ENCODE measurements at places on chromosomes 2 and 18. TPM values are rescaled to one million over a fixed set of nuclear protein-coding genes. Genes with fewer than 3 reads are reported as not detected.
A peak's percentile ranks its signal among the peaks of the same experiment; 100 is the strongest.

- DNase-seq = no peak
- no peaks in the 10 kb centered on the region for H3K27me3 ChIP-seq
- no peak overlapping the region for H3K4me3 ChIP-seq
- no peaks in the 10 kb centered on the region for H3K36me3 ChIP-seq
- H3K27ac ChIP-seq = no peak overlapping the region
These were observed 18.6 kb upstream of the KLHL30 start for GRCh38 chr2:238119756-238120462.

DNA sequence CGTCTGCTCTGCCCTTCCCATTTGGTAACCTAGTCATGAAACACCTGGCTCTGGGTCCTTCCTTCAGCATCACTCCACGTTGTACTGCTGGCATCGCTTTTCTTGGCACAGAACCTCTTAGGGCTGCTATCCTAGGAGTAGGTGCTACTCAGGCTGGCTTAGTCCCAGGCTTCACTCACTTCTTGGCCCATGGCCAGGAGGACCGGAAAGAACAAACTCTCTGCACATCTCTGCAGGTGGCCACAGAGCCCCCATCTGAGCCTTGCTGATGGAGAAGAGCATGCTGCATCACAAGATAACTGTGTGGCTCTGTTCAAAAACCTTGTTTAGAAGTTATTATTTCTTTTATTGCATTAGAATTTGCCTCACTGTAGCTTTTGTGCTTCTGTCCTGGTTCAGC, 447.2 kb upstream of the TNP1 start:
- no peak overlapping the region for H3K4me3 ChIP-seq
- no peaks in the 10 kb centered on the region for H3K4me1 ChIP-seq
- DNase-seq = no peak
- no peak overlapping the region for H3K27ac ChIP-seq
- H3K27me3 ChIP-seq = no peaks in the 10 kb centered on the region

TEX44 gene
- not detected for polyA plus RNA-seq

DNA sequence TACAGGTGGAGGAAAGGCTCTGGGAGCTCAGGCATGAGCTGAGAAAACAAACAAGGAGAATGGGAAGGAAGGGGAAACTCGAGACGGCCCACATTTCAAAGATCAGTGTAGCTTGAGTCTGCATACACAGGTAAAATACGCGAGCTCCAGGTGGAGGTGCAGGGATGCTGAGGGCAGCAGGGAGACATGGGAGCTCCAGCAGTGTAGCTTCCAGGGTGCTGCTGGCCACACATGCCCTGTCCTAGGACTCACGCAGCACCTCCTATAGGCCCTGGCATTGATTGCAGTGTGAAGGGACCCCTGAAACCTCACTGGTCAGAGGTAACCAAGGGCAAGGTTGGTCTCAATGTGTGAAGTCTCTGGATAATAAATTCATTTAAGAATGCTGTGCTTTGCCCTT, 362.8 kb upstream of the HS6ST1 start:
- H3K27ac ChIP-seq = no peak overlapping the region
- H3K36me3 ChIP-seq = no peaks in the 10 kb centered on the region
- DNase-seq = no peak
- no peaks in the 10 kb centered on the region for H3K4me1 ChIP-seq
- H3K4me3 ChIP-seq = no peak overlapping the region
- H3K27me3 ChIP-seq = no peaks in the 10 kb centered on the region

DNA sequence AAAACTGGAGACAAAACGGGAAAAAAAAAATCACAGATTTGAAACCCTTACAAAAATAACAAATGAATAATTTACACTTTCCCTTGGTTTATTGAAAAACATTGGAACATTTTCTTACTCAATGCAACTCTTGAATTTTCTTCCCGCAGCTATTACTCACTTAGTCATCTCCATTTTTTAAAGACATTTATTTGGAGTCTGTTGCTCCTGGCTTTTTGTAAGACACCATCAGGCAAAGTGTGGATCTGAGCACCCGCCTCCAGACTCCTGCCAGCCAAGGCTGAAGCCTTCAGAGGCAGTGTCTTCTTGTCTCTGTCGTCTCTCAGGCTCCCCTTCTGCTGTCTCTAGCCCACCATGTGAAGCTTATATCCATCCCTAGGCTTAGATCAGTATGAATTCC, 46.2 kb downstream of the TRIB2 start:
- no peaks in the 10 kb centered on the region for H3K36me3 ChIP-seq
- DNase-seq = no peak
- H3K27ac ChIP-seq = no peak overlapping the region

- H3K36me3 ChIP-seq = no peaks in the 10 kb centered on the region
- no peak overlapping the region for H3K4me3 ChIP-seq
- no peak overlapping the region for H3K27ac ChIP-seq
- no peak for DNase-seq
- H3K27me3 ChIP-seq = no peaks in the 10 kb centered on the region
These were observed 53.4 kb upstream of the SCN1A start for GRCh38 chr2:166180951-166181812.

GRCh38 chr2:43169099-43169945, 57.1 kb downstream of the ZFP36L2 start:
- no peak overlapping the region for H3K27ac ChIP-seq
- H3K4me1 ChIP-seq = peaks cover 30% of the 10 kb centered on the region
- no peak overlapping the region for H3K4me3 ChIP-seq
- peak; percentile 77 for DNase-seq
- H3K27me3 ChIP-seq = no peaks in the 10 kb centered on the region
- no peaks in the 10 kb centered on the region for H3K36me3 ChIP-seq

ZSWIM2 gene
- polyA plus RNA-seq = not detected

GRCh38 chr2:224401641-224402342, at the start of gene FAM124B:
FAM124B (minus strand) TSS chr2:224402107; CDS start chr2:224401768, 339 bp downstream.
- H3K27me3 ChIP-seq = peaks cover 7% of the 10 kb centered on the region
- H3K4me3 ChIP-seq = no peak within 1 kb of the TSS
- H3K4me1 ChIP-seq = peaks cover 3% of the 10 kb centered on the region
- DNase-seq = no peak

- H3K36me3 ChIP-seq = no peaks in the 10 kb centered on the region
- no peak for DNase-seq
- no peaks in the 10 kb centered on the region for H3K4me1 ChIP-seq
- H3K27me3 ChIP-seq = no peaks in the 10 kb centered on the region
These were observed 194.1 kb downstream of the ANAPC1 start for GRCh38 chr2:111689941-111690340.

RAB31 gene
- polyA plus RNA-seq = 21.3 TPM

NLRC4 gene
- polyA plus RNA-seq = 0.09 TPM

GRCh38 chr18:62085756-62086155, 101.1 kb downstream of the PIGN start:
- H3K36me3 ChIP-seq = no peaks in the 10 kb centered on the region
- no peak overlapping the region for H3K27ac ChIP-seq
- no peak overlapping the region for H3K4me3 ChIP-seq

G6PC2 gene
- polyA plus RNA-seq = not detected

GRCh38 chr18:904218-905090, at the start of gene ADCYAP1:
ADCYAP1 (plus strand) TSS chr18:904871; CDS start chr18:905387, 516 bp downstream.
- no peak for DNase-seq
- no peaks in the 10 kb centered on the region for H3K4me1 ChIP-seq
- no peak within 1 kb of the TSS for H3K27ac ChIP-seq
- no peak within 1 kb of the TSS for H3K4me3 ChIP-seq
- peaks cover 2% of the 10 kb centered on the region for H3K27me3 ChIP-seq

DNA sequence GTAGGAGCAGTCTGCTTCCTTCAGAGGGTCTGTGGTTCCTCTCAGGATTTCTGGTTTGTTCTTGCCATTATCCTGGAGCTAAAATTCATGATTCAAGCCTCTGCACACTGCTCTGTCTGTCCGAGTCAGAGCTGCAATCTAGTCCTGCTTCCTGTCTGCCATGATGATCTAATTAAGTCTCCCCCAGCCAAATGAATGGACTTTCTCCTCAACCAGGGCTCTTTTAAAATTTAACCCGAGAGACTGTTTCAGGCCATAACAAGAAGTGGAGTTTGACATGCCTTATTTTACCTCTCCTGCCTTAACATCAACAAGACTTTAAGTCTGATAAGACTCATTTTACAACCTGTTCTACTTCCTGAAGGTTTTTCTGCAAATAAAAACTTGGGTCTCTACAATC, 1009.6 kb upstream of the DDX18 start:
- H3K27ac ChIP-seq = no peak overlapping the region
- H3K27me3 ChIP-seq = no peaks in the 10 kb centered on the region
- DNase-seq = no peak
- no peak overlapping the region for H3K4me3 ChIP-seq
- H3K36me3 ChIP-seq = no peaks in the 10 kb centered on the region

CFAP65 gene
- polyA plus RNA-seq = not detected

- no peak overlapping the region for H3K4me3 ChIP-seq
- H3K27me3 ChIP-seq = no peaks in the 10 kb centered on the region
- no peaks in the 10 kb centered on the region for H3K36me3 ChIP-seq
These were observed 150.4 kb upstream of the HDAC4 start for GRCh38 chr2:239551206-239551605.

DNA sequence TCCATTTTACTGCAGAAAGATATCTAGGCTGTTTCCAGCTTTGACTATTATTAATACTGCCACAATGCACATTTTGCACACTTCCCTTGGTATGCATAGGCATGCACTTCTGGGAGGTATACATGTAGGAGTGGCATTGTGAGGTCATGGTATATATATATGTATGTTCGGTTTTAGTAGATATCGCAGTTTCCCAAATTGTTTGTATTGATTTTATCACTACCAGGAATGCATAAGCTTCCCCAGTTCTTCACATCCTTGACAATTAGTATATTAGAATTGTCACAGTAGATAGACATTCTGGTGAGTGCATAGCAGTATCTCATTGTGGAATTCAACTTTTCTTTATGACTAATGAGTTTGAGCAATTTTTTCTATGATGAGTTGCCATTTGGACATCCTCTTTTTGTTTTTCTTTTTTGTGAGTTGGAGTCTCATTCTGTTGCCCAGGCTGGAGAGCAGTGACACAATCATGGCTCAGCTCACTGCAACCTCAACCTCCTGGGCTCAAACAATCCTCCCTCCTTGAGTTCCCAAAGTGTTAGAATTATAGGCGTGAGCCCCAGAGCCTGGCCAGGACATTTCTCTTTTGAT, 4.2 kb upstream of the GRB14 start:
- H3K36me3 ChIP-seq = no peaks in the 10 kb centered on the region
- peaks cover 5% of the 10 kb centered on the region for H3K27me3 ChIP-seq
- no peak overlapping the region for H3K4me3 ChIP-seq
- H3K27ac ChIP-seq = no peak overlapping the region

- no peaks in the 10 kb centered on the region for H3K27me3 ChIP-seq
- H3K4me1 ChIP-seq = no peaks in the 10 kb centered on the region
- H3K4me3 ChIP-seq = no peak overlapping the region
- DNase-seq = no peak
These were observed 80.7 kb upstream of the CD28 start for GRCh38 chr2:203625701-203626100.

GRCh38 chr2:127187831-127188230, 32.3 kb downstream of the CYP27C1 start:
- H3K4me1 ChIP-seq = no peaks in the 10 kb centered on the region
- H3K27me3 ChIP-seq = peaks cover 4% of the 10 kb centered on the region
- H3K36me3 ChIP-seq = no peaks in the 10 kb centered on the region
- H3K27ac ChIP-seq = no peak overlapping the region

DNA sequence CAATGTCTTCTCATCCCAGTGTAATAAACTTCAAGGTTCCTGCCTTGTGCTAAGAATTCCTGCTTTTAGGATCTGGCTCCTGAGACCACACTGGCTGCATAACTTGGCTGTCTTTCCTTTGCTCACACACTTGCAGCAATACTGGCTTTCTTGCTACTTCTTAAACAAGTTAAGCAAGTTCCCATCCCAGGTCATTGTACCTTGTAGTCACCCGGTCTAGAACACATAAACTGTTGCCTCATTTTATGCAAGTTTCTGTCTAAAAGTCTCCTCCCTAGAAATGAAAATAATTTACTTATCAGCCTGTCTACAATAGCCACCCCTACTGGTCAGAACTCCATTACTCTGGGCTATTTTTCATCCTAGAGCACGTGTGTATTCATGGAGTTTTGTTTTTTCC, 887.9 kb upstream of the FAM98A start:
- no peak overlapping the region for H3K27ac ChIP-seq
- no peaks in the 10 kb centered on the region for H3K36me3 ChIP-seq
- DNase-seq = no peak
- H3K27me3 ChIP-seq = no peaks in the 10 kb centered on the region
- H3K4me3 ChIP-seq = no peak overlapping the region
- H3K4me1 ChIP-seq = no peaks in the 10 kb centered on the region

ZSCAN30 gene
- 10.1 TPM for polyA plus RNA-seq

OSBPL1A gene
- 0.83 TPM for polyA plus RNA-seq

LHCGR gene
- polyA plus RNA-seq = not detected

AQP12B gene
- not detected for polyA plus RNA-seq

DNA sequence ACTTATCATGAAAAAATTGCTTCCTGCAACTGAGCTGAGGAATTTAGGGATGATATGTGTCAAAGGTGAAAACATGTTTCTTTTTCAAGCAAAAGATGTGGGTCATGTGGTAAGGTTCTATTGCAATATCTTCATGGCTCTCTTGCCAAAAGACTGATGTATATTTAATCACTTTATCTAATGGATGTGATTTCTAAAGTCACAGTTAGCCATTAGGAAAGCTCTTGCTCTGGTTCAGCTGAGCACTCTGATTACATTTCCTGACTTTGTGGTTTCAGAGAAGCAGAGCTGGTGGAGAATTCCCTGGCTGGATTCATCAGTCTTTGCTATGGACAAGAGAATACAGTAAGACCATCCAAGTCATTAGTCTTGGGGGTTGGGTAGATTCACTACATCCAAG, 24.4 kb downstream of the SCN9A start:
- DNase-seq = no peak
- H3K27me3 ChIP-seq = no peaks in the 10 kb centered on the region
- no peak overlapping the region for H3K4me3 ChIP-seq
- H3K27ac ChIP-seq = no peak overlapping the region
- H3K4me1 ChIP-seq = no peaks in the 10 kb centered on the region

- no peaks in the 10 kb centered on the region for H3K27me3 ChIP-seq
- H3K4me1 ChIP-seq = no peaks in the 10 kb centered on the region
- H3K4me3 ChIP-seq = no peak overlapping the region
These were observed 38.4 kb upstream of the ZSWIM2 start for GRCh38 chr2:186887107-186888090.

FAM124B gene
- not detected for polyA plus RNA-seq

- H3K4me1 ChIP-seq = no peaks in the 10 kb centered on the region
- H3K36me3 ChIP-seq = no peaks in the 10 kb centered on the region
- H3K4me3 ChIP-seq = no peak overlapping the region
- DNase-seq = no peak
These were observed 81.4 kb upstream of the ERBB4 start for GRCh38 chr2:212619954-212620353.
